ENCODE measurements at places on chromosomes 3 and 15. TPM values are rescaled to one million over a fixed set of nuclear protein-coding genes. Genes with fewer than 3 reads are reported as not detected.

GRCh38 chr15:90078965-90079364, 23.3 kb downstream of the IDH2 start:
- peaks cover 90% of the 10 kb centered on the region for H3K36me3 ChIP-seq
- peaks cover 11% of the 10 kb centered on the region for H3K4me1 ChIP-seq
- no peak for DNase-seq
- H3K27ac ChIP-seq, result no peak overlapping the region

DNA sequence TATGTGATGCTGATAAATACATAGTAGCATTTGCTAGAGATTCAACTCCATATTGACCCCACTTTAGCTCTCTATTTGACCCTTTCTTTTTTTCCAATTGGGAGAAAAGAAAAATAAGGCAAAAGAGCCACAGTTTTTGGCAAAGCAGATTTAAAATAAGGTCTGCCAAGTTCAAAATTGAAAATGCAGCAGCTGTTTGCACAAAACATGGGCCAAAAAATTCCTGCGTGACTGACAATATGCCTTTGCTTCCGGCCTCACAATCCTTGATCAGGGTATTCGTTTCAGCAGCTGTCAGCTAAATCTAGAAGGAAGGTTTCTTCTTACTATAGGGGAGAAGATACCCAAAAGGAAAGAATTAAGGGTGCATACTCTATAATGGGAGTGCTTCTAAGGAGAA, 563.5 kb upstream of the CCDC54 start:
- no peaks in the 10 kb centered on the region for H3K27me3 ChIP-seq
- H3K4me3 ChIP-seq, result no peak overlapping the region
- H3K4me1 ChIP-seq, result no peaks in the 10 kb centered on the region
- DNase-seq, result no peak

STRC gene
- total RNA-seq, result 4.2 TPM

DNA sequence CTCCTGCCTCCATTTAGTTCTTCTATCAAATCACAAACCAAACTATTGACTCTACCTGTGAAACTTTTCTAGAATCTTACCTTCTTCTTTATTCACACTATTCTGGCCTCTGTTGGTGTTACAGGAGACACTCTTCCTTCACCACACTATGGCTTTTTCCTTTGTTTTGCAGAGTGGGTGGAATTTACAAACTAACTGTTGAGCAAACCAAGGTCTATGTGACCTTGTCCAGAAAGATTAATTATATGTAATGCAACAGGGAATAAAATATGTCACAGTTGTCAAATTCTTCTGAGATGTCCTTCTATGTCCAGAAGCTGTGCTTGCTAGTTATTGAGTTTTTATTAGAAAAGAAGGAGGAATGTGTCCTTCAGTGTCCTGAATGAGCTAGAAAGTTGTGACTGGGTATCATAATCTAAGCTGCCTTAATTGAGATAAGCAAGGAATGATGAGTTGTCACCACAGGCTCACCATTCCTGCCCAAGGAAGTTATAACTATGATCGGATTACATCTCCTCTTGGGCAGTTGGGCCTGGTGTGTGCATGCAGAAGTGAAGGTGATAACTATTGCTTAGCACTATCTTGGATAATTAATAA, 21.7 kb downstream of the ARL14 start:
- H3K4me1 ChIP-seq, result no peaks in the 10 kb centered on the region
- no peaks in the 10 kb centered on the region for H3K27me3 ChIP-seq
- no peaks in the 10 kb centered on the region for H3K36me3 ChIP-seq
- DNase-seq, result no peak

GRCh38 chr3:41328926-41329325, 129.6 kb downstream of the CTNNB1 start:
- H3K36me3 ChIP-seq, result no peaks in the 10 kb centered on the region
- no peak overlapping the region for H3K4me3 ChIP-seq
- no peaks in the 10 kb centered on the region for H3K4me1 ChIP-seq
- no peaks in the 10 kb centered on the region for H3K27me3 ChIP-seq

DNA sequence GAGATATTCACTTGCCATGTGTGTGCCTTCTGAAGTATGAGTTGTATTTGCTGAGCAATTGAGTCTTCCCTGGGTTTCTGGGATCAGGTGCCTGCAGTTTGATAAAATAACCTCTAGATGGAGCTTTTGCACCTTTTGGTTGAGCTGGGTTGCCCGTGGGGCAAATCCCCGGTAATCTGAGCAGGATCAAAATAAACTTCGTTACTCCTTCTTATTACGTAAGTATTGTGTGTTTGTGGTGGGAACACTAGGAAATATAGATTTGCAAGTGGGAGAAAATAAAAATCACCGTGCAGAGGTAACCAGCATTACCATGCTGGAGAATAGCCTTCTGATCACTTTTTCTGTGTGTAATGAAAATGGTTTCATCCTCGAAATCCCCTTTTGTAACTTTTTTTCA, 277.4 kb upstream of the NR2E3 start:
- no peak overlapping the region for H3K4me3 ChIP-seq
- DNase-seq, result no peak
- no peaks in the 10 kb centered on the region for H3K4me1 ChIP-seq

SLC22A13 gene
- total RNA-seq, result 0.34 TPM

GRCh38 chr3:146803745-146804144, 198.6 kb upstream of the PLSCR5 start:
- H3K36me3 ChIP-seq, result no peaks in the 10 kb centered on the region
- H3K27ac ChIP-seq, result no peak overlapping the region

KY gene
- total RNA-seq, result not detected

USP50 gene
- 0.67 TPM for total RNA-seq

- H3K4me1 ChIP-seq, result no peaks in the 10 kb centered on the region
- no peak overlapping the region for H3K27ac ChIP-seq
- DNase-seq, result no peak
- H3K4me3 ChIP-seq, result no peak overlapping the region
- no peaks in the 10 kb centered on the region for H3K36me3 ChIP-seq
These were observed 44.1 kb upstream of the CBLB start for GRCh38 chr3:105912891-105913290.

IL17RD gene
- 0.11 TPM for total RNA-seq

GRCh38 chr3:21170964-21171363, 580.0 kb downstream of the ZNF385D start:
- DNase-seq, result no peak
- H3K4me3 ChIP-seq, result no peak overlapping the region
- no peaks in the 10 kb centered on the region for H3K4me1 ChIP-seq
- H3K36me3 ChIP-seq, result no peaks in the 10 kb centered on the region
- no peaks in the 10 kb centered on the region for H3K27me3 ChIP-seq

DNA sequence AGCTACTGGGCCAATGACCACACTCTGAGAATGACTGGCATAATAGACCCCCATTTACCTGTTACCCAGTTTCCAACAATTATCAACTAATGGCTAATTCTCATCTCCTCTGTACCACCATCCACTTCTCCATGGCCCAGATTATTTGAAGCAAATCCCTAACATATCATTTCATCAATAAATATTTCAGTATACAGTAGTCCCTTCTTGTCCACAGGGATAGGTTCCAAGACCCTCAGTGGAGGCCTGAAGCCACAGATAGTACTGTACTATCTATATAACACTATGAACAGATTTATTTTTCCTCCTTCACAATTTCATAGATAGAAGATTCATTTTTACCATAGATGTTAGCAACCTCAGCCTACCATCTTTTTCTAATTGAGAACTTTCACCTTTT, 68.3 kb downstream of the IFT80 start:
- H3K27ac ChIP-seq, result no peak overlapping the region
- no peaks in the 10 kb centered on the region for H3K4me1 ChIP-seq

- H3K27ac ChIP-seq, result no peak overlapping the region
- no peaks in the 10 kb centered on the region for H3K36me3 ChIP-seq
- peaks cover 26% of the 10 kb centered on the region for H3K4me1 ChIP-seq
- DNase-seq, result no peak
- no peaks in the 10 kb centered on the region for H3K27me3 ChIP-seq
- no peak overlapping the region for H3K4me3 ChIP-seq
These were observed 5.2 kb downstream of the KCTD6 start for GRCh38 chr3:58497097-58497496.

GRCh38 chr3:172846103-172846561, 95.6 kb downstream of the ECT2 start:
- no peaks in the 10 kb centered on the region for H3K4me1 ChIP-seq
- no peaks in the 10 kb centered on the region for H3K27me3 ChIP-seq
- no peak overlapping the region for H3K4me3 ChIP-seq
- no peak for DNase-seq
- no peak overlapping the region for H3K27ac ChIP-seq
- no peaks in the 10 kb centered on the region for H3K36me3 ChIP-seq

DNA sequence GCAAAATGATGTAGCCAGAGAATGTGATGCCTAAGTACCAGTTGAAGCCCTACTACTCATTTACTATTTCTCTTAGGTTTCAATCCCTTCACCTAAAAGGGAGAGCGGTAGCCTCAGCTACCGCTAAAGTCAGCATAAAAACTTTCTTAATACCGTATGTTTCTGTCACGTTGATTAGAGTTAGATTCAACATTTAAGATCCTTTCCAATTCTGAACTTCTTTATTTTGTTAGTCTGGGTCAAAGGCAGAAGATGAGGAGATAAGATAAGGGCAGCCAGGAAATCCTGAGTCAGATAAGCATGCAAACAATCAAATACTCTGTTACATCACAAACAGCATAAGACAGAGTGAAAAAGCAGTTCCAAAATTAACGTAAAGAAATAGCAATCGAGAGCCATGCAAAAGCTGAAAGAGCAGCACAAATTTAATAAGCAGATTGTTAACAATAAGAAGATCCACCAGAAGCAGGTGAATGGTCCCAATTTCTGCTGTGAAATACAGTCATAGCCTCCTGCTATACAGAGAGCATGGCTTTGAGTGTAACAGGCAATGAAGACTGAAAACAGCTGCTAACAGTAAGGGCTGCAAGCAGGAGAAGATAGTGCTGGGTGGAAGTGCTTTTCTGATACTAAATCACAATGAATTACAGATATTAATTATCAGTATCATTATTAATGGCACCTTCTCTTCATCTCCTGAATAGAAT, 3.0 kb downstream of the TMEM207 start:
- H3K4me3 ChIP-seq, result no peak overlapping the region
- DNase-seq, result no peak
- no peaks in the 10 kb centered on the region for H3K27me3 ChIP-seq
- H3K4me1 ChIP-seq, result no peaks in the 10 kb centered on the region

- DNase-seq, result no peak
- no peaks in the 10 kb centered on the region for H3K27me3 ChIP-seq
- H3K27ac ChIP-seq, result no peak overlapping the region
- H3K36me3 ChIP-seq, result no peaks in the 10 kb centered on the region
These were observed 63.4 kb upstream of the FEZF2 start for GRCh38 chr3:62436785-62437184.

DNA sequence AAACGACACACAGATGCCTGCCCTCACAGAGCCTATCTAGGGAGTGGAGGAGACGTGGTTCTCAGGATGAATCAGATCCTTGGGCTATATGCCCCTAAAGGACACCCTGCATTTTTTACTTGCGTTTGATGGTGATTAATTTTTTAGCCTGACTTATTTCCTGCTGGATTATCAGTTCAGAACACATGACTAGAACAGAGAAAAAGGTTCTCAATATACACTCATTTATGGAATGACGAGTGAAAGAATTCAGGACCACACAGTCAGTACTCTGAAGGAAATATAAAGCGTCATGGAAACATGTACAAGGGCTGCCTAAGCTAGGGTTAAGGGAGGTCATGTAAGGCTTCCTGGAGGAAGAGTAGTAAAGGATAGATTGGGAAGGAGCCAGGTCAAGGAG, 121.8 kb downstream of the SSR3 start:
- H3K4me3 ChIP-seq, result no peak overlapping the region
- no peaks in the 10 kb centered on the region for H3K4me1 ChIP-seq
- no peaks in the 10 kb centered on the region for H3K27me3 ChIP-seq

DNA sequence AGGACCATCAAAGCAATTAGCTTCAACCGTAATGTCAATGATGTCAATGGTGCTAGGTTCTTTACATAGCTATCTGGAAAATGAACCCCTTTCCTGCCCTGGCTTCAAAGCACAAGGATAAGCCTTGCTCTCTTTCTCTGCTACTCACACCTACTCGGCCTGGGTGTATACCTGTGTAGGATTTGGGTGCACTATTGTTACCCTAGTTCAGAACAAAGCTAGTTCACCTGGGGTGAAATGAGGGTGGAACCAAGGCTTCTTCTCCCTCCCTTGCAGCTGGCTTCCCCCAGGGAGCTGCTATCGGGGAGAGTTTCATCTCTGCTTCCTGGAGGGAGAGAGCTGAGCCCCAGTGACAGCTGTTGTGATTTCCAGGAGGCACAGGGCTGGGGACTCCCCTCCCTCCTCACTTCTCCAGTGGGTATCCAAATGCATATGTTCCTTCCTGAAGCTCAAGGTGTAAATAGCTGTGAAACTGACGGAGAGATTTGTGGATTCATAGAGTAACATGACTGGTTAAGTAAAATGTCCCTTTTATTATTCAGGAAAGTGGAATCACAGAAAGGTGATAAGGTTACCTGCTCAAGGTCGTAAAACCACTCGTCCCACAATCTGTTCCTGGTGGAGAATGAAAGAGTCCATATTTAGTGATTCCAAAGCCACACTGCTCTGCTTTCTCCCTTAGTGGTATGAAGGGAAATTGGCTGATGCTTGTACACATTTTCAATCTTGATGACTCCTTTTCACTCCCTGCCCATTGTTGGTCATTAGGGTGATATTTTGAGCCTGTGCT, 11.8 kb upstream of the C3orf70 start:
- H3K27me3 ChIP-seq, result no peaks in the 10 kb centered on the region
- H3K27ac ChIP-seq, result no peak overlapping the region
- H3K4me3 ChIP-seq, result no peak overlapping the region
- H3K4me1 ChIP-seq, result no peaks in the 10 kb centered on the region
- no peaks in the 10 kb centered on the region for H3K36me3 ChIP-seq

AADACL2 gene
- total RNA-seq, result not detected

- H3K27me3 ChIP-seq, result no peaks in the 10 kb centered on the region
- no peak overlapping the region for H3K4me3 ChIP-seq
- DNase-seq, result no peak
- no peaks in the 10 kb centered on the region for H3K36me3 ChIP-seq
- no peak overlapping the region for H3K27ac ChIP-seq
- peaks cover 29% of the 10 kb centered on the region for H3K4me1 ChIP-seq
These were observed 6.3 kb downstream of the CCPG1 start for GRCh38 chr15:55401786-55402246.

- no peaks in the 10 kb centered on the region for H3K27me3 ChIP-seq
- no peak overlapping the region for H3K4me3 ChIP-seq
- DNase-seq, result no peak
- no peak overlapping the region for H3K27ac ChIP-seq
- peaks cover 7% of the 10 kb centered on the region for H3K4me1 ChIP-seq
- H3K36me3 ChIP-seq, result no peaks in the 10 kb centered on the region
These were observed 30.8 kb downstream of the MUC20 start for GRCh38 chr3:195751560-195751959.

All from upper lobe of left lung (tissue), 6 donors.